ENCODE measurements at places on chromosomes 11 and 22.

- DNase-seq, result peak; percentile 48
These were observed 2.7 kb upstream of the GAB2 start for GRCh38 chr11:78420255-78420764.

- DNase-seq, result peak; percentile 1
These were observed 46.8 kb downstream of the TBX1 start for GRCh38 chr22:19807161-19807913.

GRCh38 chr11:126115127-126115495 lies 52.4 kb upstream of the CDON start:
- DNase-seq, result no peak

GRCh38 chr11:19432370-19433061 lies 191.8 kb upstream of the E2F8 start:
- no peak for DNase-seq

DNA sequence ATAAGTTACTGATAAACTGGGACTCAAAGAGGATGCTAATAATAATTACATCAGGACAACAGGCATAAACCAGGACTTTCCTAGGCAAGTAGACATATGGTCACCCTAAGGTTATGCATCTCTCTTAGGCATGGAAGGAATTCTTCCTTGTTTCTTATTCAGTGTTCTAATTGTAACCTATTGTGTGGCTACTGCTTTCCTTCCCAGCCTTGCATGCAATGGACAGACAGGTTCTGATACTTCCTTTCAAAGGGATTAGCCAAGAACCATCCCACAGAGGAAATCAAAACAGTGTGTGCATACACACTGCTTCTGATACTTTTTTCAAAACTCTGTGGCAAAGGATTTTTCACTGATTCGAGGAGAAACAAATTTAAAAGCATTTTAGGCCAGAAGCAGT lies 48.3 kb downstream of the RRAS2 start:
- no peak for DNase-seq

GRCh38 chr11:46616551-46617133 lies 385 bp downstream of the HARBI1 start:
- DNase-seq, result no peak

DNA sequence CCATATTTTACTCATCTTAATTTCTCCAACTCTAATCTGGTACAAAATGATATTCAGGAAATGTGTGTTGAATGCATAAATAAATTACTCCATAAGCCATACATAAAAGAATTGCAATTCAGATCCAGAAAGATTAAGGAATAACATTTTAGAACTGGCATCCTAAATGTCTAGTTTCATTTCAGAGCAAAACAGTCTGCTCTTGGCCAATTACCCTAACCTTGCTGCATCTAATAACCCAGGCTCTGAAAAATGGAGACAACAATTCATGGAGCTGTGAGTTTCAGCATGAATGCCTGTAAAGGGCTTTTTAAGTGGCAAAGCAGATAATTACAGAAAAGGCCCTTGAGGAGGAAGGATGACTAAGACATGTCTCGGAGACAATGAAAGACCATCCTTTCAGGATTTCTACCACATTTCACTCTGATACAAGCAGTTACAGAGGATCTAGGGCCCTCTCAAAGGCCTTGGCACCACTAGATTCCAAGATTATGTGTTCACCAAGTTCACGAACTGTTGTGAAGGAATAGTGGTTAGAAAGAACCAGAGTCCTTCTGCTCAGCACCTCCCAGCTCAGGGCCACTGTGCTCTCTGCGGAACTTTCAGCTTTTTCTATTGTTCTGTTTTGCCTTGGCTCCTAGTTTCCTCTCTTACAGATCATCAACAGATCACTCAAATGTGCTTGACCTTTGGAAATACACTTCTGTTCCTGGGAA lies 157.6 kb upstream of the BLID start:
- DNase-seq, result no peak

All from activated gamma-delta T cell treated with Interleukin-2 at 50 U/mL for 16 hours (primary cell).